Endothelial cell of umbilical vein (primary cell): ENCODE measurements at places on chromosomes 5 and 9. TPM values are rescaled to one million over a fixed set of nuclear protein-coding genes. Genes with fewer than 3 reads are reported as not detected.

DNA sequence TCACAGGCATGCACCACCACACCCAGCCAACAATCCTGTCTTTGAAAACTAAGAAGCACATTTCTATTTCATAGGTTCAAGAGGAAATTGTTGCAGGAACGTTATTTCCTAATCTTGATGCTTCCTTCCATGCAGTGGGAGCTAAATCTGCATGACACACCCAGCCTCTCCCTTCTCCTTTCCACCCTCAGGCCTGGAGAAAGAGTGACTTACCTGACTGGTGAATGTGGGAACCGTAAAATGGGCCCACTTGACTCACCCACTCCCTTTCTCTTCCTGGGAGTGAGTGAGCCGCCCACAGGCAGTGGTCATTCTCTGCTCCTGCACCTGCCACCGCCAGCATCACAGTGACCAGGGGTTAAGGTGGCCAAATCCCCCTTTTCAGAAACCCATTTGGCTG is 78.2 kb downstream of the C9orf50 start:
- DNase-seq = no peak

GRCh38 chr5:139638090-139638735 is 9.9 kb upstream of the CXXC5 start:
- peak; percentile 38 for DNase-seq

GRCh38 chr9:137445275-137445807 is 4.2 kb upstream of the ENTPD8 start:
- DNase-seq = peak; percentile 78

RORB gene
- total RNA-seq = not detected in 2 replicates

GARNL3 gene
- total RNA-seq = 5.2 and 8.3 TPM in 2 replicates

KIF12 gene
- 0.51 and 0.97 TPM in 2 replicates for total RNA-seq

GRCh38 chr5:175281714-175282113 is 162.3 kb downstream of the DRD1 start:
- no peak for DNase-seq

- peak; percentile 94 for DNase-seq
Observed at GRCh38 chr9:110114859-110115201, 93.1 kb downstream of the C9orf152 start.

GRCh38 chr9:129436751-129437625 is 183.9 kb downstream of the C9orf50 start:
- DNase-seq = peak; percentile 57
